ENCODE measurements at places on chromosomes 7 and 10.
A peak's percentile ranks its signal among the peaks of the same experiment; 100 is the strongest.

GRCh38 chr7:16758631-16759611, 5.4 kb downstream of the TSPAN13 start:
- DNase-seq = no peak

- no peak for DNase-seq
Observed at GRCh38 chr7:92594746-92595145, 4.6 kb upstream of the FAM133B start.

GRCh38 chr7:14521183-14521582, 381.4 kb downstream of the DGKB start:
- DNase-seq = no peak

- no peak for DNase-seq
Observed at GRCh38 chr7:82704121-82704520, 260.5 kb upstream of the CACNA2D1 start.

GRCh38 chr7:108724251-108725100, 154.8 kb downstream of the DNAJB9 start:
- no peak for DNase-seq

DNA sequence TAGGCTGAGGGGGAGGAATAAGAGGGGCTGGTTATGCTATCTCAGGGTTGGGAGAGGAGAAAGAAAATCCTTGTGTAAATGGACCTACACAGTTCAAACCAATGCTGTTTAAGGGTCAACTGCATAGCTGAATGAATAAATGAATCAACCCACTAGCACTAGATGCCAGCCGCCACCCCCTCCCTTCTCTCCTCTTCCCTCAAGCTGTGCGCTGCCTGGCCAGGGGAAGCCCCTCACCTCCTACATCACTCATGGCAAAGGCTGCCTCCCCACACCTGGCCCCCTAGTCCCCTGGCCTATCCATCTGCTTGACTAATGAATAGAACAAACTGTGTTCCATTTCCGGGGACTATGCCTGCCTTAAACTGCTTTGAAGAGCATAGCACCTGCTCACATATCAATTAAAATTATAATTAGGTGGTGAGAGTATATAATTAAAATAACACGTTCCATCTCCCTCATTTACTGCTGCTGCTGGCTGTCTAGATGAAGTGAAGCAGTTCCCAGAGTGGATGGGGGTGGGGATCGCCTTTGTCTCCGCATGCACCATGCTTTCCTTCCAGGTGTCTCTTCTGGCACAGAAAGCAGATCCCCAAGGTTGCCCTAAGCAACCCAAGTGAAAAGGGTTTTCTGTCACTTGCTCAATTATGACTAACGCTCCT, 32.6 kb downstream of the GRID1 start:
- DNase-seq = no peak

GRCh38 chr7:128030654-128031611, at the start of gene LRRC4:
Gene LRRC4 (minus strand): TSS chr7:128031437. CDS start chr7:128030640, 797 bp downstream.
- peak; percentile 6 for DNase-seq

DNA sequence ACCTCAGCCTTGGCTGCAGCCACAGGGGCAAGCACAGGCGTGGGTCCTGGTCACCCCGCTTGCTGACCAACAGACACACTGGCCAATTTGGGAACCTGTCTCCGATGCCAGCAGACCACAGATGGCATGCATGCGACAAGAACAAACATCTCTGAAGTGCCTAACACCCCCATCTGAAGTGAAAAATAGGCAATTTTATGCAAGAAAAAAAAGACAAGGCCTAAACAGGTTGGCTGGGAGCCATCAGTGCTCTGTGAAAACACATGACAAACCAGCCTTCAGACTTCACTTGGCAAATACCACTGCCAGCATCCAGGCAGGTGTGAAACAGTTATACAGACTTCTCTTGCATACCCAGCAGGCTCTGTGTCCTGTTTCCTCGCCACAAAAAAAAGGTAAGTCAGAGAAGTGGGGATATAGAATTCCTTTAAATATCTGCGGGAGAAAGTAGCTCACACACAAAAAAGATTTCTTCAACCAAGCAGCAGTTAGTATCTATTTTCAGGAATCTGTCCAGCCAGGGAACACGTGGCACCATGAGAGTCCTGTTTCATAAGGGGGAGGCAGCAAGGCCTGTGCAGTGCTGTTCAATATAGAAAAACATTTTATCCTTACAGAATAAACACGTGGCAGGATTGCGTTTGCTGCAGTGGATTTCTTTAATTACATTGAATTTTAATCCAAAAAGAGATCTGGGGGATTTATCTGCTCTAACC, 293.4 kb upstream of the MKLN1 start:
- no peak for DNase-seq

DNA sequence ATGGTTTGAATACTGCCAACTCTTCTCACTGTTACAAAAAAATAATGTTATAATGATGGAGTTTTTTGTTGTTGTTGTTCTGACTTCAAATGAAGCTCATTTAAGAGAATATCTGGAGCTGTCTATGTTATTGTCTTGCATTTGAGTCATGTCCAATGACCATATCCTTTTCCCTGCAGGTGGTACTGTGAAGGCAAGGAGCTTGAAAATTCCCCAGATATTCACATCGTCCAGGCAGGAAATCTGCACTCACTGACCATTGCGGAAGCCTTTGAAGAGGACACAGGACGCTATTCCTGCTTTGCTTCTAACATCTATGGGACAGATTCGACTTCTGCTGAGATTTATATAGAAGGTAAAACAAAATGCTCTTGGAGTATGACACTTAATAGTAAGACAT, 33.5 kb downstream of the MYPN start:
- no peak for DNase-seq

GRCh38 chr7:116938678-116939077, 14.6 kb upstream of the ST7 start:
- no peak for DNase-seq

- DNase-seq = no peak
Observed at GRCh38 chr7:938546-939185, 15.8 kb downstream of the ADAP1 start.

DNA sequence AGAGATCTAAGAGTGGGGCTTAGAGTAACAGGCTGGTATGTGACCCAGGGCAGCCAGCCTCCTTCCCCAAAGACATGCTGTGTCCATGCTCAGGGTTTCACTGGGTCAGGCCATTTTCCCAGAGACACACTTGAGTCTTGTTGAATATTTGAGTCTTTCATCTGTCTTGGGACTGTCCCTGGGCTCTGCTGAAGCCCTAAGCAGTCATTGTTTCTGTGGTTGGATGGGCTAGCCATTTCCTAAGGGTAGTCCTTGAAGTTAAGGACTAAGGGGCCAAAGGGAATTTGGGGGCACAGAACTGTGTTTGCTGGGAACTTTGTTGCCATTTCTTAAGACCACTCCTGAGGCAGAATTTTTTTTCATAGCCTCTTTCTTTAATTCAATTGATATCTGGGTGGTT, 98.4 kb upstream of the SAMD8 start:
- no peak for DNase-seq

- DNase-seq = no peak
Observed at GRCh38 chr7:118755067-118755625, 530.6 kb downstream of the ANKRD7 start.

DNA sequence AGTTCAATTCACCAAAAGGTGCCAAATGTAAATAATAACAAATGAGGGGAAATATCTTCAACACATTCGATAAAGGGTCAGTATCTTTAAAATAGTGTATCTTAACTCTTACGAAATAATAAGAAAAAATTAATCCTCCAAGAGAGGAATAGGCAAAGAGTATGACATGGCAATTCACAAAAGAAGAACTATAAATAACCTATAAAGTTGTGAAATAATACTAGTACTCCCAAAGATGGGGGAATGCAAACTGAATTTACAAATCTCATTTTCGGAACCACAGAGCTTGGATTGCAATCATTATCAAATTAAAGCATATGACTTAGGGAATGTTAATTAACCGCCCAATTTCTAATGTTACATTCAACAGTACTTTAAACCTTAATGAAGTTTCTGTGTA, 78.2 kb upstream of the TARP start:
- no peak for DNase-seq

DNA sequence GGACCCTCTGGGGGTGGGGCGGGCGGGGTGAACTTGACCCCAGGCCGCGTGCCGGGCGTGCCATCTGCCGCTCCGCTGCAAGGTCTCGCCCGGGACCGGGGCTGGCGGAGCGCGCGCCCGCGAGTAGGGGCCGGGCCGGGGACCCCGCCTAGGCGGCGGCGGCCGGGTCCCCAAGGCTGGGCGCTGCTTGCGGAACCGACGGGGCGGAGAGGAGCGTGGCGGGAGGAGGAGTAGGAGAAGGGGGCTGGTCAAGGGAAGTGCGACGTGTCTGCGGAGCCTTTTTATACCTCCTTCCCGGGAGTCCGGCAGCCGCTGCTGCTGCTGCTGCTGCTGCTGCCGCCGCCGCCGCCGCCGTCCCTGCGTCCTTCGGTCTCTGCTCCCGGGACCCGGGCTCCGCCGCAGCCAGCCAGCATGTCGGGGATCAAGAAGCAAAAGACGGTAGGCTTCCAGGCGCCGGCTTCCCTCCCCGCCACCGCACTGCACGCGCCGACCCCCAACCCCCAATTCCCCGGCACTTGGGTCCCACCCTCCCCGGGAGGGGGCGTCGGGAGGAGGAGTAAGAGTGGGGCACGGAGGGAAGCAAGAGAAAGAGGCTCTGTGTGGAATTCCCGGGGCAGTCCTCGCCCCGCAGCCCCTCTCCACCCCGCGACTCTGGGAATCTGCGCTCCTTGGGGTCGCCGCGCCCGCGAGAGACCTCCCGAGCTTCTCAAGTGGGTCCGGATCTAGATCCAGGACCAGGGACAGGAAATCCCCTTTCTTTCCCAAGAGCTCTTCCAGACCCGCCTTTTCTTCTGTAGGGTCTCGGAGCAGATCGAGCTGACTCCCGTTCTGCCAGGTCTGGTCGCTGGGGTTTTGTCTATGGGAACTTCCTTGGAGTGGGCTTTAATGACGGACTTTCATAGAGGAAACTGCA, at the start of gene PAPSS2:
TSS of gene PAPSS2 (plus strand) at position 308 of the 913 bp plus-strand sequence. CDS start at position 412, 104 bp downstream.
- no peak for DNase-seq

GRCh38 chr7:95026018-95026417, 118.6 kb downstream of the PPP1R9A start:
- DNase-seq = no peak

DNA sequence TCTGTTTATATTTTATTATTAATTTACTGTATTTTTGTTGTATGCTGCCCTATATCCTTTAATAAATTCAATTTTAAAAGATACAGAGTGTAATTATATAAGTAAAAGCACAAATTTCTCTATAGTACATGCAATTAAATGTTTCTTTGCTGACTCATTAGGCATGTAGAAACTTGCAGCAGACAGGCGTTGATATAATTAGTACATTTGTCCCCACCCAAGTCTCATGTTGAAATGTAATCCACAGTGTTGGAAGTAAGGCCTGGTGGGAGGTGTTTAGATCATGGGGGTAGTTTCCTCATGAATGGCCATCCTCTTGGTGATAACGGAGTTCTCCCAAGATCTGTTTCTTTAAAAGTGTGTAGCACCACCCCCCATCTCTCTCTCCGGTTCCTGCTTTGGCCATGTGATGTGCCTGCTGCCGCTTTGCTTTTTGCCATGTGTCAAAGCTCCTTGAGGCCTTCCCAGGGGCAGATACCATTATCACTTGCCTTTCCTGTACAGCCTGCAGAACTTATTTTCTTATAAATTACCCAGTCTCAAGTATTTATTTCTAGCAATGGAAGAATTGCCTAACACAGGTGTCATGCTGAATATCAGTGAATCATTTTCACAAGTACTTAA, 63.7 kb downstream of the TSPAN12 start:
- DNase-seq = no peak

- no peak for DNase-seq
Observed at GRCh38 chr7:4838626-4839334, 23.1 kb downstream of the PAPOLB start.

DNA sequence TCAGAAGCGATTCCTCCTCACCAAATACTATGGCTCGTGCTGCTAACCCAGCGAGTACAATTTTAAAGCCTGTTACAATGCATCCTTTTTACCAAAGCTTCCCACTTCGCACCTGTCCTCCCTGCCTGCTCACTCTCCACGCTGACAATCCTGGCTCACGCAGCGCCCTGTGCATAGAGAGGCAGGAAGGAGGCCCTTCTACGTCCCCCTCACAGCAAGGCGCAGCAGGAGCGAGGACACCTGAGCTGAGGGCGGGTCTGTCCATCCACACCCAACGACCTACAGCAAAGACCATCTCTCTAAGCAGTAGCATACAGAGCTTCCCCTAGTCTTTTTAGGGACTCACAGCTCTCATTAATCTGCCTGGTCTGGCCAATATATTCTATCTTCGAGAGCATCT, 46.0 kb downstream of the MKI67 start:
- DNase-seq = no peak

- no peak for DNase-seq
Observed at GRCh38 chr7:80488851-80489370, 23.0 kb downstream of the GNAT3 start.

- DNase-seq = no peak
Observed at GRCh38 chr7:24777806-24778205, 20.5 kb upstream of the GSDME start.

DNA sequence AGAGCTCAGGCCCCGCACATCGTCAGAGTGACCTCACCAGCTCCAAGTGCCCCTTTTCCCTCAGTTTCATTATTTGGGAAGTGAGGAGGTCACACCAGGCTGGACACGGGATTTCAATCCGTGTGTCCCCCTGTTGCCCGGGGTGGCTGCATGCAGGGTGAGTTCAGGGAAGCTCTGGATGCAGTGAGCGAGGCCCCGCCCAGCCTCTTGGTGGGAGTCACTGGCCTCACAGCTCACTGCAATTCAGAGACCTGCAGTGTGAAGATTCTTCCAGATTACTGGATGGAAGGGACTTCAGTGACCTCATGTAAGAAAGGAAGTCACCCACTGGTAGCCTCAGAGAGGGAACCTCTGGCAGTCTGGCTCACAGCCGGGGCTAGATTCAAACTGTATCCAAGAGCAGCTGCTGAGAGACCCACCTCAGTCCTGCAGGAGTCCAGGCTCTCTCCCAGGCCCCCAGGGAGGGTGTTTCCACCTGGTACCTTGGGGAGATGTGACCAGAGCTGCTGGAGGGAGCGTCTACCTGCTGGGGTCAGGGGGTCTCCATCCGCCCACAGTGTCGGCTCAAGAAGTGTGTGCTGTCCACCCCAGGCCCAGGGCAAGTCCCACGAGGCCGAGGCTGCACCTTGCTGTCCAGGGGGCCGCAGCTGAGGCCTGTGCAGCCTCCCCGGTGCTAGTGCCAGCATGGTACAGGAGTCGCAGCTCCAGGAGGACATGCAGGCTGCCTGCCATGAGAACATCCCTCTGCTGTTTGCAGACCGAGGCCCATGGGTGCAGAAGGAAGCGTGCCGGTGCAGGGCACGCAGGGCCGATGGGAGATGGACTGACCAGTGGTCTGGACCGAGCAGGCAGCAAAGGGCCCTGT, 54.4 kb downstream of the MGMT start:
- no peak for DNase-seq

DNA sequence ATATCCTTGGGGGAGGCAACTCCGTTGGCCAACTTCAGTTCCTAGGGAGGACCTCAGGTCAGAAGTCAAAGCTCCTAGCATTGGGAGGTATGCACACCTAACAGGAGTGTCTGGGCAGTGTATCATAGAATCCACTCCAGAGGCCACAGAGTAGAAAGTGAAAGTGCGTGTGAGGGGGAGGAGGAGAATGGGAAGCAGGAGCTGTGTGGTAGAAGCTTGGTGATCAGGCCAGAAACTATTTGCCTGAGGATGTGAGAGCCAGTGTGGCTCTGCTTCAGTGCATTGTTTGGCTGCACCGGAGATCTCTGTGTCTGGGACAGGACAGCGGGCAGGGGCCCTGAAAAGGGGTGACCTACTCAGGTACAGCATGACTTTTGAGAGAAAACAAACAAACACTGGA, 557.4 kb upstream of the VSTM2A start:
- no peak for DNase-seq

- no peak for DNase-seq
Observed at GRCh38 chr7:48301201-48301600, 129.9 kb downstream of the ABCA13 start.

GRCh38 chr7:130279286-130279685, 12.6 kb downstream of the CPA2 start:
- no peak for DNase-seq

- DNase-seq = no peak
Observed at GRCh38 chr10:121371836-121372235, 226.4 kb downstream of the FGFR2 start.
